ENCODE measurements at places on chromosomes 11 and 22. TPM values are rescaled to one million over a fixed set of nuclear protein-coding genes. Genes with fewer than 3 reads are reported as not detected.

- no peak for DNase-seq
These were observed 951 bp upstream of the EHD1 start for GRCh38 chr11:64879244-64879900.

- DNase-seq: no peak
These were observed 2.2 kb downstream of the IFITM5 start for GRCh38 chr11:297051-297585.

GRCh38 chr11:59643390-59643789, 25.4 kb downstream of the PATL1 start:
- no peak for DNase-seq

DNA sequence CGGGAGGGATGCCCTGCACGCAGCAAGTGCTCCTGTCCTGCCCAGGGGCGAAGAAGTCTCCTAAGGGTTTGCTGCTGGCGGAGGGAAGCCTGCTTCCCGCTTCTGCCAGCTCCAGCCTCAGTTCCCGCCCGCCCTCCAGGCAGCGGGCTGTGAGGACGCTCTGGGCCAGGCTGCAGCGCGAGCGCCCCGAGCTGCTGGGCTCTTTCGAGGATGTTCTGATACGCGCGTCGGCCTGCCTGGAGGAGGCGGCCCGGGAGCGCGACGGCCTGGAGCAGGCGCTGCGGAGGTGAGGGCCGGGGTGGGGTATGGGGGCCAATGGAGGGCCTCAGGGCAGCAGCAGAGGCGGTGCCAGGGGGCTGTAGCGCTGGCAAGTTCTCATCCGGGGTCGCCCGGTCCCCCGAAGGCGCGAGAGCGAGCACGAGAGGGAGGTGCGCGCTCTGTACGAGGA, 2.2 kb downstream of the CRACR2B start:
- DNase-seq: no peak

DNA sequence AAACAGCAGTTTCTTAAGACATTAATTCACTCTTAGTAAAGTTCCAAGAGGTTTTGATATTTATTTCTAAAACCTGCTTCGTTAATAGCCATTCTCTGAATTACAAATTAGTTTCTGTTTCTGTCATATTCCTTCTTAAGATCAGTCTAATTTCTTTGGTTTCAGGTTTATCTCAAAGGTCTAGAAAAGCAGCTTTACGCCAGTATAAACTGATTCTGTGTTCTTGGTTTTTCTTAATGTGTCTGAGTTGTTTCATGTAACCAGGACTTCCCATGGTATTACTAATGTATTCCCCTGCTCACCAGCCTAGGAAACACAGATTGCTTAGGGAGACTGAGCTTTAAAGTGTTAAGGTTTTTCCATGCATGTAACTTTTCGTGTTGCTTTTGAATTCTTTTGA, 6.8 kb upstream of the ACY3 start:
- no peak for DNase-seq

DNA sequence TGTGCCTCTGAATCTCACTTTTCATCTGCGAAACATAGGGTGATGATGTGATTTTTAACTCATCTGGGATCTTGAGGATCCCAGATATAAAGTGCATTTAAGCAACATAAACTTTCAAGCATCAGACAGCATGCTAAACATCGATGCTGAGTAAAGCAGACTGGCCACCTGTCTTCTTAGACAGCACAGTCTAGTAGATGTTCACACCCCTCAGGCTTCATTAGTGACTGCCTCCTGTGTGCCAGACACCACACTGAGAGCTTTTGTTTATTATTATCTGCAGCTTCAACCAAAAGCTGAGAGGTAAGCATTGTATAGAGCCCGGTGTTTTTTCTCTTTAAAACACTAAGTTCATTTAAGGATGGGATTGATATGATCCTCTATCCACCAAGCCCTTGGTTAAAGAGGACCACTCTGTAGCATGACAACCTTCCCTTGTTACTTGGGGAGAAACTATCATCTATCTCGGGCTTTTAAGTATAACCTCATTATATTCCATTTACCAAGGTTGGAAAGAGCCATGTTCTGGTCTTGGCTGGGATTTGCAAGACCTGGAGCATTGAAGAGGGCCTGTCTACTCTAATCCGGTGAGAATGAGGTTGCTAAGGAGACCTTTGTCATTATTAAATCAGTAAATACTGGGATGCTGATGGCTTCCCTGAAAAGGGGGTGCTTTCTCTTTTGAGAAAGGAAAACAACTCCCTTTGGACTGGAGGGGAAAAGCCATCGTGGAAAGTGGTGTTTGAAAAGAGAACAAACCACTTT, 114.2 kb upstream of the SEZ6L start:
- DNase-seq: no peak

The OR8D1 gene
- not detected for total RNA-seq

- no peak for DNase-seq
These were observed 9.3 kb upstream of the NXPE4 start for GRCh38 chr11:114604886-114605285.

DNA sequence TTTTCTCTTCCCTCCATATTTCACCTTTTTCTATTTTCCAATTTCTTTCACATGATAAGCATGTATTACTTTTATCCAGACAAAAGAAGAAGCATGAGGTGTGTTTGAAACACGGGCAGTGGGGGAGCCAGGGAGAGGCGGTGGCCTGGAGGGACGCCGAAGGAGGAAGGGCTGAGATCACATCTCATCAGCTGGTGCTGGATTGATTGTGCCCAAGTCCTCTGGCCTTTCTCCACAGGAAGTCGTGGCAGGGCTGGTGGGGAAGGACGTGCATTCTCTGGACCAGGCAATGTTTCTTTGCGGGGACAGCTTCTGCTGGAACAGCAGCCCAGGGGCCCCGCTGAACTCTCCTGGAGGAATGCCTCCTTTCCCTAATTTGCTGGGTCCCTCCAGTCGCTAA, 82.9 kb downstream of the MIAT start:
- no peak for DNase-seq

The OR6A2 gene
- total RNA-seq: 0.20 TPM

The TTLL1 gene
- total RNA-seq: 9.0 TPM

GRCh38 chr11:66727282-66728037, 1.6 kb downstream of the SPTBN2 start:
- no peak for DNase-seq

GRCh38 chr11:77529685-77530084, 55.8 kb upstream of the PAK1 start:
- DNase-seq: no peak

GRCh38 chr11:61963016-61963281, 4.5 kb downstream of the FTH1 start:
- DNase-seq: no peak

- no peak for DNase-seq
These were observed 14.5 kb downstream of the LRP4 start for GRCh38 chr11:46903846-46904245.

DNA sequence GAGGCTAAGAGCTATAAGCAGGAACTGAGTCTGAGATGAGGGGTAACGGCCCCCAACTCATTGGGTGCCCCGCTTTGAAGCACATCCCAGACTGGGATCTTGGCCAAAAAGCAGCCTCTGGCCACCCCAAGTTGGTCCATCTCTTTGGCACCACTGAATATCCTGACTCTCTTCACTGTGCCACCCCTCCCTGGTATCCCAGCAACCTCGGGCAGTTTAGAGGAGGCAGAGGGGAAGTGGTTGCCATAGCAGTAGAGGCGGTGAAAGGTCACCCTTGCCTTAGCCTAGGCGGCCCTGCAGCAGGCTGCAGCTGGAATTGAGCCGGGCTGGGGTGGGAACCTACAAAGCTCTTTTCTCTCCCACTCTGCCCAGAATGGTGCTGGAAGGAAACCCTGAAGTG, 1.1 kb downstream of the PELI3 start:
- DNase-seq: no peak

The SERPIND1 gene
- 0.59 TPM for total RNA-seq

- no peak for DNase-seq
These were observed 262.3 kb downstream of the CADM1 start for GRCh38 chr11:115241899-115242298.

DNA sequence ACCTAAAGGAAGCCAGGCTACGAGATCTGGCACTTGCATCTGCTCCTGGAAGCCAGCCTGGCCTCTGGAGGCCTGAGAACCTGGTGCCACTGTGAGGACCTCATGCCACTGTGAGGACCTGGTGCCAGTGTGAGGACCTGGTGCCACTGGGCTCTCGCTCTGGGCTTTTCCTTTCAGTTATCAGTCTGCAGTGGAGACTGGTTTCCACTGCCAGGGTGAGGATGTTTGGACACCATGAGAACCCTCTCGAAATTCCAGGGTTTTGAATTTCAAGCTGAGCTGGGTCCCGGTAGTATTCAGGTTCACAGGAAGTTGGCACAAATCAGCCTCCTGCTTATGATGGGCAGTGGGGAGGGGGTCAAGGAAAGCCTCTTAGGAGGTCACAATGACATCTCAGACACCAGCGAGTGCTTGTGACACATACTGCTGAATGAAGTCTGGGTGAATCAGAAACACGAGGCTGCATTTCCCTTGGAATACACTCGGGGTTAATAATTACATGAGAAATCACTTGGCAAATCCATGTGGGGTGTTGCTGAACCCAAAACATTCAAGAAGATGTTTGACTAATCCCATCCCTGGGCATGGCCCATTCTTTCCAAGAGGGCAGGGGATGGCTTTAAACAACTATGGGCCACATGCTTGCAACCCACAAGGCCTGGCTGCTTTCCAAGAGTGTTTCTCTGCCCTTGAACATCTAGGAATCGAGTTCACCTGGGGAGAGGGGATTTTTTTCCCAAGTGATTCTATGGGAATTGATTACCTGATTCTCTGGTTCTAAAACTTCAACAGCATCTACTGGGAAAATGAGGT, 60.2 kb downstream of the LINC01488 start:
- no peak for DNase-seq

The ALX4 gene
- total RNA-seq: not detected

The RIBC2 gene
- total RNA-seq: 0.86 TPM

DNA sequence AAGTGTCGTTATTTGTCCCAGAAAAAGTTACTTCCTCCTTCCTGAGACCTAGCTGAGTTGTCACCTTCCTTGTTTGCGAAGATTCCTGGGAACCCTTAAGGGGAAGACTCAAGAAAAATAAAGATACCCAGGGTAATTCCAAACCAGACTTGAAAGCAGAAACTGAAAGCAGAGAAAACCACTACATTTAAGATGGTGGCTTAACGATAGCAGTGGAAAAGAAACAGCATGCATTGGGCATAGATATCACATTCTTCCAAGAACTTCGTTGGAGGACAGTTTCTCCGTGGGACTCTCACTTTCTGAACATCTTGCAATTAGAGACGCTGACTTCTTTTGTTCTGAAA, 89.1 kb downstream of the FAM76B start:
- no peak for DNase-seq

The MFNG gene
- 119 TPM for total RNA-seq

The MSANTD2 gene
- total RNA-seq: 8.1 TPM

The UCP3 gene
- total RNA-seq: 0.26 TPM

GRCh38 chr22:27526901-27527300, 274.7 kb downstream of the MN1 start:
- DNase-seq: no peak

The NECTIN1 gene
- 9.4 TPM for total RNA-seq

DNA sequence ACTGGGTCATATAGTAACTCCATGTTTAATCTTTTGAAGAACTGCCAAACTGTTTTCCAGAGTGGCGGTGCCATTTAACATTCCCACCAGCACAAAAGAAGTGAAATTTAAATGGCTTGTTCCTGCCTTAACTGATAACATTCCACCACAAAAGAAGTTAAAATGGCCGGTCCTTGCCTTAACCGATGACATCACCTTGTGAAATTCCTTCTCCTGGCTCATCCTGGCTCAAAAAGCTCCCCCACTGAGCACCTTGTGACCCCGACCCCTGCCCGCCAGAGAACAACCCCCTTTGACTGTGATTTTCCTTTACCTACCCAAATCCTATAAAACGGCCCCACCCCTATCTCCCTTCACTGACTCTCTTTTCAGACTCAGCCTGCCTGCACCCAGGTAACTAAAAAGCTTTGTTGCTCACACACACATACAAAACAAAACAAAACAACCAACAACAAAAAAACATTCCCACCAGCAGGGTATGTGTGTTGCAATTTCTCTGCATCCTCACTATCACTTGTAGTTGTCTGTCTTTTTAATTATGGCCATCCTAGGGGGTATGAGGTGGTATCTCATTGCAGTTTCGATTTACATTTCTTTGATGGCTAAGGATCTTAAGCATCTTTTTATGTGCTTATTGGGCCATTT, 109.0 kb downstream of the FAR1 start:
- no peak for DNase-seq

- DNase-seq: no peak
These were observed 25.4 kb downstream of the NEAT1 start for GRCh38 chr11:65448074-65448417.

The SOX10 gene
- total RNA-seq: not detected

DNA sequence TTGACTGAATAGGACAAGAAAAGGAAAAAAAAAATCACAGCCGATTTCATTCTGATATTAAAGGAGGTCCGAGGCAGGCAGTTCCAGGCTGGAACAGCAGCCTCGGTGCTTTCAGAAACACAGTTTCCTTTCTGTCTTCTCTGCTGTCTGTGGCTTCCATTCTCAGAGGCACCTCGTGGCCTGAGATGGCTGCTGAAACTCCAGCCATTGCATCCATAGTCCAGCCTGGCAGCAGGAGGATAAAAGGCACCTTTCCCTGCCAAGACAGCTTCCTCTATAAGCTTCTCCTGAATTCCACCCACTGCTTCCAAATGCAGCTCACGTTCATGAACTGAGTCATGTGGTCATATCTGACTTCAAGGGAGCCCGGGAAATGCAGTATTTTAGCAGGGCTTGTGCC, 390.5 kb downstream of the TBC1D22A start:
- no peak for DNase-seq

The OVCH2 gene
- not detected for total RNA-seq

The TRMT2A gene
- 62.3 TPM for total RNA-seq

DNA sequence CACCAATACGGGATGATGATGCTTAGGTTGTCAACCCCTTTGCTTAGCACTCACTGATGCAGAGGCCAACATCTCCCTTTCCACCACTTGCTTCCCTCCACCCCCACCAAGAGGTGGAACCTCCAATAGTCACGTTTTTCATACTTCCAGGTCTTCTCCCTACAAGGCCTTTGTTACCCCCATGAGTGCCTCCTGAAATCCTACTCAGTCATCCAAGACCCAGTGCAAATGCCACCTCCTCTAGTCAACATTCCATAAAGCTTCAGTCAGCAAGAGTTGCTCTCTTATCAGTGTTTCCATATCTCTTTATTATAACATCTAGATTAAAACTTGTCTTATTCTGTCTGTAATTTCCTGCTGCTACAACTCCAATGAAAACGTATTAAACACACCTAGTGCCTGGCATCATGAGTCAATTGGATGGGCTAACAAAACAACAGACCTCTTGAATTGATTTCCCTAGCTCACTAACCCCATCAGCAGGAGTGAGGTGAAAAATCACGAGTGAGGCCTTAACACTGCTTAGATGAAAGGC, 370.7 kb upstream of the CCDC90B start:
- DNase-seq: no peak

- DNase-seq: no peak
These were observed 9.9 kb upstream of the MAP6 start for GRCh38 chr11:75678620-75679259.
